ENCODE measurements at places on chromosomes 2 and 18.

GRCh38 chr2:238238766-238239542 lies 884 bp downstream of the HES6 start:
- DNase-seq: no peak

- peak; percentile 73 for DNase-seq
Observed at GRCh38 chr2:46198164-46198883, 98.9 kb upstream of the EPAS1 start.

GRCh38 chr18:840023-840408 lies 28.0 kb upstream of the YES1 start:
- DNase-seq: no peak

- DNase-seq: no peak
Observed at GRCh38 chr2:200226451-200227426, 79.8 kb upstream of the SPATS2L start.

GRCh38 chr2:47662552-47662951 lies 120.4 kb upstream of the MSH6 start:
- DNase-seq: no peak

DNA sequence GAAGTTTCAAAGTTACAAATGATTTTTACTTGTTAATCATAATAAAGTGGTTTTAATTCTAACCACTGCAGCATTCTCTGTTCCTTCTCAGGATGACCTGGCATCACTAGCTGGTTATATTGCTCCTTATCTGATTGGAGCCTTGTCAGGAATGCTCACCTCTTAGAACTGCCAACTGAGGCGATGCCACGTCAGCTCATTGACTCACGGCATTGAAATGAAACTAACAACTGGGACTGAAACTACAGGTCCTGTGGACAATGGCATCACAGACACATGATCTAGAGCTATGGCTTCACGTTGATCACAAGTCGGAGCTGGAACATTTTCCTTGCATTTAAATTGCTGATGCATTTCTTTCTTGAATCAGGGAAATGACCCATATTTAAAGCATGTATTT lies 54.9 kb upstream of the MAP2 start:
- DNase-seq: peak; percentile 100

- no peak for DNase-seq
Observed at GRCh38 chr2:214624166-214624760, 185.2 kb downstream of the BARD1 start.

DNA sequence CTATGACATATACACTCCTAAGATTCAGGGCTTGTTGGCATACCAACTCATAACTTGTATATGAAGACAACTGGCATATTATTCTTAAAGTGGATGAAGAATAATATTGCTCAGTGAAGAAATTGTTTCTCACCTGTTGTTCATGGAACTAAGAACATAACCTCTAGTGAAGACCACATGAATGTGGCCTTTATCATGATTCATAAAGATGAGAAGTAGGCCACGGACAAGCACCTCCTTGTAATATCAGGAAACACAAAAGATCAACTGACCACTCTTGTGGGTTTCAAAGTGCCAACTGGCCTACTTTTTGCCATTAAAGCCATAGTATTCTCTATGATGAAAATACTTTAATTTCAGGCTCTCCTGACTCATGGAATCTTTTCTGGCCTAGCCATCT lies 407.4 kb downstream of the GRB14 start:
- no peak for DNase-seq

DNA sequence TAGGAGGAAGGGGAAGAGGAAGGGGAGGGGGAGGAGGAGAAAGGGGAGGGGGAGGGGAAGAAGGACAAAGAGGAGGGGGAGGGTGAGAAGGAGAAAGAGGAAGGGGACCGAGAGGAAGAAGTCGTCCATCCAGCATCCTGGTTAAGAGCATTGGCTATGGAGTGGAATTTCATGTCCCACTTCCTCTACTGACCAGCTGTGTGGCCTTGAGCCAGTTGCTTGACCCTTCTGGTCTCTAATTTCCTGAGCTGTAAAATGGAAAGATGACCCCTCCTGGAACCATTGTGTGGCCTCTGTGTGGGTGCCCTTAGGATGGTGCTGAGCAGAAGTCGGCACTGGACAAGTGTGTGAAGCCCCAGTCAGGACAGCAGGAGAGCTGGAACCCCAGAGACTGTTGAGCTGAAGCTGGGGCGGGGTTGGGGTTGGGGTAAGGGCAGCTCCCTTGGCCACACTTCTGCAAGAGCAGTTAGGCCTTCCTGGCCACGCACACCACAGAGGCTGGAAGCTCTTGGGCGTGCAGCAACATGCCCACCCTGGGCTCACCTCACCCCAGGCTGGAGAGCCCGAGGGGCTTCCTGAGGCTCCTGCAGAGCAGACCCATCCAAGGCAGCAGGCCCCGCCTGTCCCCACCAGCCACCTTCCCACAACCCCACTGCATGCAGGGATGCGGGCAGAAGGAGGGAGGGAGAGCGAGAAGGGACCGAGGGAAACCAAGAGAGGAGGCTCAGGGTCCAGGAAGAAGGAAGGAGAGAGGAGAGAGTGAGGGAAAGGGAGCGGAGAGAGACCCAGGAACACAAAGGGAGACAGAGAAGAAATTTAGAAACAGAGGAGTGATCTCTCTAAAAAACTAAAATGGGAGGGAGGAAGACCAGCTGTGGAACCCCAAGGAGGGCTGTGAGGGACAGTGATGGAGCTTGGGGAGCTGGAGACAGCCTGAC lies 16.2 kb downstream of the ADRA2B start:
- DNase-seq: peak; percentile 56

DNA sequence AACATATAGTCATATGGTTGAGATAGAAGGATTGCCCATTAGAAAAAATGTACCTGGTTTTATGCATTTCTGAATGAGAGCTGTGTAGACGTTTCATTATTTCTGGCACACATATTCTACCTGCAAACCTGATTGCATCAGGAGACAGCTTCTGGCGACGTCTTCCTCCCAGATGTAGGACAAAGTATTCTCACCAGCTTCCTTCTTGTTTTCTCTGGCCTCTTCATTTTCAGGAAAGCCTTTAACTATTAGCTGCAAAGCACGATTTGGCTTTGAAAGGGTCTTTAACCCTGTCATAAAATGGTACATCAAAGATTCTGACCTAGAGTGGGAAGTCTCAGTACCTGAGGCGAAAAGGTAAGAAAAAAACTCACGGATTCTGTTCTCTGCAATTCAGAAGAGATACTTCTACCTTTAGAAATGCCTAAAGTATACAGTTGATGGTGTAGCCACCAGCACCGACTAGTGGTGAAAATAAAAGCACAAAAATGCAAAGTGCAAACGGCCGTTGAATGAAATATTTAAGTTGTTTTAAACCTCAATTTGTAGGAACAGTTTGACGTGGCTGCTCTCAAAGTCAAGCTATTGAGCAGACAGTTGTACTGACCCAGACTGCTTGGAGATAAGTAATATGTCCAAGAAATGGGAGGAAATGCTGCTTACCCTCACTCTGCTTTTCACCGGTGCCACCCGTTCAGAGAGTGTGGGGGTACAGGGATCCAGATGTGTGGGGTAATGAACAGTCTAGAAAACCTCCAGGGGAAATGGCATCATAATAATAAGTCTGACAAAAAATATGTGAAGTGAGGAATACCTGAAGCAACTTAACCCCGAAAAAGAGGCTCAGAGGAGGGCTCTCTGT lies 20.2 kb downstream of the IL18RAP start:
- DNase-seq: peak; percentile 35

DNA sequence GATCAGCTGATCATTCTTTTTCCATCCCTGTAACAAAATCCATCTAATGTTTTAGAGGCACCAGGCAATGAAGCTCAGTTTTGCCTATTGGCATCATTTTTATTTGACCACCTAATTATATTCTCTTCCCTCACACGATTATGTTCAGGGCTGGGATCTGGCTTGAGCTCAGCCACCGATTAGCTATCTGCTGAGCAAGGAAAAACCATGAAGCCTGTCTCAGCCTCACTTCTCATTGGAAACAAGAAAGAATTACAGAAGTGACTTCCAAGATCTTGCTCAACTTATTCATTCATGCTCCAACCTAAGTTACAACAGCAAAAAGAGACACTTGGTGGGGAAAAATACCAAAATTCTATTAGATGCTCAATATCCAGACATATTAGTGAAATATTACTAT lies 139.0 kb upstream of the SH3BP4 start:
- DNase-seq: no peak

GRCh38 chr2:40746191-40746590 lies 294.3 kb upstream of the SLC8A1 start:
- DNase-seq: no peak

DNA sequence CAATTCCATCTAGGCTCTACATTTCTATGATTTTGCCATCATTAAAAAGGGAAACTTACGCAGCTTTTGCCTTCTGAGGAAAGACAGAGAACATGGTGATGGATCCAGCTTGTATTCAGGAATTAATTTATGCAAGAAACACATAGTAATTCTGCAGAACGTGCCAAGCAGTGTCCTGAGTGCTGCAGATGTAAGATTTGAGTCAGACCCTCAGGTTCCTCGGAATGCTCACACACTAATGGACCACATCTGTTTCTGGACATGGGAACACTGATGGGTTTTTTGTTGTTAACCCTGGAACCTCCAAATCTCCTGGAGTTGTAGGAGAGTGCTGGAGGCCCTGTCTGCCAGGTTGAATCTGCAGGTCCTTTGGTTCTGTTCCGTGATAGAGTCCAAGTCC lies 132.9 kb downstream of the SETBP1 start:
- DNase-seq: no peak

GRCh38 chr2:201678401-201678800 lies 20.0 kb downstream of the MPP4 start:
- no peak for DNase-seq

Measured in mammary epithelial cell (primary cell).